ENCODE measurements at places on chromosomes 5 and 9.
A peak's percentile ranks its signal among the peaks of the same experiment; 100 is the strongest.

- DNase-seq = no peak
Observed at GRCh38 chr9:80937645-80938044, 751.7 kb downstream of the TLE1 start.

DNA sequence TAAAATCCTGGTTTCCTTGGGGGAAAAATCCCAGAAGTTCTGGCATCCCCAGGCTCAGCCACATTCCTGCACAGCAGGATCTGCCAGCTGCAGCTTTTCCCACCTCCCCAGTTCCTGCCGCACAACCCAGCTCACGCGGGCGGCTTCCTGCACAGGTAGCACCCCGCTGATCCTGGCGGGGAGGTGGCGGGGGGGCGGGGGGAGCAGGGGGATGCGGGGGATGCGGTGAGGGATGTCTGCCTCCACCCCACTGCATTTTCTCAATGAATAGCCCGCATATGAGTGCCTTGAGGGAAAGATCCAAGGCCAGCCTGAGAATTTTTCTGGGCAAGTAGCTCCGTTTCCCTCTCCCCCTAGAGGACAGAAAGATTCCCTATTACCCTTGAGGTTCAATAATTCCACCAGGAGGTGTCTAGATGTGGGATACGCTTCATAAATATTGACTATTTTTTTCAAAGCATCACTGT, 21.1 kb downstream of the GFPT2 start:
- DNase-seq = no peak

GRCh38 chr5:3218916-3219650, 376.5 kb upstream of the IRX1 start:
- no peak for DNase-seq

GRCh38 chr5:150946351-150946905, 41.6 kb upstream of the ZNF300 start:
- DNase-seq = no peak

DNA sequence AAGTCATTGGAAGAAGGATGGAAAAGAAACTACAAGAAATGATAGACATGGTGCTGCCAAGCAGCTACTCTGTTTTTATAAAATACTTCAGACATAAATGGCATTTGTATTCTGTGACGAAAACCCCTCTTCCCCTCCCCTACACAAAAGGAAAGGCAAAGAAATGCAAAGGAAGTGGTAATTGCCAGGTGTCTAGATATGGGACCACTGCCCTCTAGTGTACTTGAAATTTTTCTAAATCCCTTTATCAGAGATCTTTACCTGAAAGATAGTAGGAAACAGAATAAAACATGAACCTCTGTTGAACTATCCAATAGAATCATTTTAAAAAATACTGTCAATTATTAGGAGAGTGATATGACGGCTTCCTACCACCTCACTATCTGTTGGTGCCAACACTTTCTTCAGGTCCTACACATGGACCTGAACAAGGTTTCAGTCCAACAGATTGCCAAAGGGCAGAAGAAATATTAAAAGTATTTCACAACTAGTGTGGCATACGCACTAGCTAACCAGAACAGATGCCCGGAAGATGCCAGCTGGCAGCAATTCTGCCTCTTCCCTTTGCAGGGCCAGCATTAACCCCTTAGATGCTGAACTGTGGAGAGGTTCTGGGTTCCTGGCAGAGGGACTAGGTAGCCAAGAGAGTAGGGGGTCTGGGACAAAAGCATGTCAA, 104.1 kb downstream of the TSSK1B start:
- DNase-seq = peak; percentile 95

DNA sequence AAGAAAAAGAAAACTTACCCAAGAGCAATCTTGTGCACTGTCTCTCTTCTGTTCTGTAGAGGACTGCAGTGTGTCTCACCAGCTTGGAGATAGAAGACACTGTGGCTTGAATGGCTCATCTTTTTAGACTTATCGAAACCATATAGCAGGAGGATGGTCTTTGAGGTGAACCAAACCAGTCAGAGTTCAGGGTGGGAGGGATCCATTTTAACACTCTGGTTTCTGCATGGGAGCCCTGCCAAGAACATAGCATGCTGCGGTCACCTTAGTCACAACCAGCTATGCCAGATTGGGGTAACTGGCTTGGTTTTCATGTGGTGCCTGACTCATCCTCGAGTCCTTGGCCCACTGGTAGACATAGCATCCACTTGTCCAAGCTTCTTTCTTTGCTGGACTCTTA, 135.1 kb downstream of the PAPPA start:
- no peak for DNase-seq

GRCh38 chr9:104992659-104993058, 64.7 kb upstream of the ABCA1 start:
- peak; percentile 39 for DNase-seq

DNA sequence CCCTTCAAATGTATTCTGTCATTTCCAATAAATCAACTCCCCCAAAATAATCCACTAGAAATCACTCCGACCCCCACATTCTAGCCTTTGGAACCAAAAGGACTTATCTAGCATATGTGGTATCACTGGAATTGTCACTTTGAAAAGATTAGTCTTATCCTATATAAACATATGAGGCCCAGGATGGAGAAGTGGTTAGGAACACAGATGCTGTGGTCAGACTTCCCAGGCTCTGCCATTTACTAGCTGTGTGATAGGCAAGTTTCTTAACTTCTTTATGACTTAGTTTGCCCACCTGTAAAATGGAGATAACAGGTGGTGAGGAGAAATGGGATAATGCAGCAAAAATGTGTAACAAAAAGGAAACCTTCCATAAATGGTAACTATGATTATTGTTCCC, 62.0 kb upstream of the GLRX start:
- DNase-seq = no peak

DNA sequence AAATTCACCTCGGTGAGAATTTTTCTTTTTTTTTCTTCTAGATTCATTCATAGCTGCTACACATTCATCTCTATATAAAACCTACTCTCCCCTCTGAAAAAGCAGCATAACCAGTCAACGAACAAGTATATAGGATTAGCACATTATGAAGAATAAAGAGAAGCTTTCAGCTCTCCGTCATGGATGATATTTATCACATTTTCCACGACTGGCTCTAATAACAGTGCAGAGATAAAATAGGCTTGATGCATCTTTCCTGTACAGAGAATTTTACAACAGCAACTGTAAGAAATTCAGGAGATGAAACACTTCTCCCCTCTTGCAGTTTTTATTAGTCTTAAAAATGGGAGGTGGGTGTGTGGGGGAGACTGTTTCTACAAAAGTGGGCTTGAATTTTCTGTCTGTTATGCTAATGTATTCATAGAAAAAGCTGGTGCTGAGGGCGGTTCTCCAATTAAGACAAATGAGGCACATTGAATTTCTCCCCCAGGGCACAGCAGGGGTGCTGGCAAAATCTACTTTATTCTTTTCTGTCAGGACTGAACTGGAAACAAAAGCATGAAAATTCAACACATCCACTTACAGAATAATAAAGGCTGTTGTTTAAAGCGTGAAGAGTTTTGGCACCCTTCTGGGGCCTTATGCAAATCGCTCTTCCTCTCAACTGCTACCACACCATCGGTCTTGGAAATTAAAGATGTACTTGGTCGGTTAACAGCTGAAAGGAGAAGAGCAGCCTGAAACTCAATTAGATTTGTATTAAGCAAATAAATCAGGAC, 233.9 kb upstream of the ZNF608 start:
- no peak for DNase-seq

GRCh38 chr5:55172051-55172899, 702 bp downstream of the CDC20B start:
- DNase-seq = peak; percentile 60

DNA sequence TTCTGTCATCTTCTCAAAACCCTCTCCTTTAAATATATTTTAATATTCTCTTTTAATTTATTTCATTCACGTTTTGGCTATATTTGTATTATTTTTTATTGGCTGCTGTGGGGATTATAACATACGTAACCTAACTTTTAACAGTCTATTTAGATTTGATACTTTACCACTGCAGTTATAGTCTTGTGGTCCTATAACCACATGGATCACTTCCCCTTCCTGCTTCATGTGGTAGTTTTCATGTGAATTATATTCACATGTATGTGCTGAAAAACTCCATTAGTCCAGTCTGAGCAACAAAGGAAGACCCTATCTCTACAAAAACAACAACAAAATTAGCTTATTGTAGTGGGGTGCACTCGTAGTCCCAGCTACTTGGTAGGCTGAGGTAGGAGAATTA, 34.3 kb downstream of the CENPP start:
- DNase-seq = no peak

DNA sequence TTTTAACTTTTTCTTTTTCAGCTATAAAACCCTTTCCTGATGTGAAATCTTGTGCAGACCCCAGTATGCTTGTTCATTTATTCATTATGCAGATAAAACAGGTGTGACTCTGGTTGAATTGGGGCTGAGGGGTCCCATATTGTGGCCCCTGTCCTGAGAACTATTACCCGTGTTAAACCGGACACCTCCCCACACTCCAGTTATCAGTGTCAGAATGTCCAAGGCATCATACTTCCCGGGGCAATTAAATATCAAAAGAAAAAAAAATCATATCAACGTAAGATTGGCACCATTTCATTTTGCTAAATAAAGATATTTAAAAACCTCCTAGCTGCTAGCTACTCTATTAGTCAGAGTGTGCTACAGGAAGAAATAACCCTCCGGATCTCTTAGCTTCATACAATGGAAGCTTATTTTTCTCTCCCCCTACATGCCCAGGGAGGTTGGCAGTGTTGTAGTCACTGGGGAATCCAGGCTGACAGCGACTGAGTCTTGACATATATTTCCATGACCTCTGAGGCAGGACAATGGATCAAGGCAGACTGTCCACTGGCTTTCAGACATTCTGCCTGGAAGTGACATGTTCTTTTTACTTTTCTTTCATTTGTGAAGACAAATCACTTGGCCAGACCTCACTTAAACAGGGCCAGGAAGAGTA, 170.0 kb downstream of the SEC61B start:
- no peak for DNase-seq

GRCh38 chr9:134297083-134297410, 29.2 kb upstream of the RXRA start:
- no peak for DNase-seq

DNA sequence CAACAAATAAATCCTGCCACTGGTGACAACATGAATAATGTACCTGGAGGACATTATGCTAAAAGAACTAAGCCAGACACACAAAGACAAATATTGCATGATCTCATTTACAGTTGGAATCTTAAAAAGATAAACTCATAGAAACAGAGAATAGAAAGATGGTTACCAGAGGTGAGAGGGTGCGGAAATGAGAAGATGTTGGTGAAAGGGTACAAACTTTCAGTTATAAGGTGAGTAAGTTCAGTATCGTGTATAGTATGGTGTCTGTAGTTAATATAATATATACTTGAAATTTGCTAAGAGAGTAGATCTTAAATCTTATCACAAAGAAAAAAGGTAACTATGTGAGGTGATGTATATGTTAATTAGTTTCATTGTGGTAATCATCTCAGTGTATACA, 63.3 kb downstream of the PRRC1 start:
- DNase-seq = no peak

DNA sequence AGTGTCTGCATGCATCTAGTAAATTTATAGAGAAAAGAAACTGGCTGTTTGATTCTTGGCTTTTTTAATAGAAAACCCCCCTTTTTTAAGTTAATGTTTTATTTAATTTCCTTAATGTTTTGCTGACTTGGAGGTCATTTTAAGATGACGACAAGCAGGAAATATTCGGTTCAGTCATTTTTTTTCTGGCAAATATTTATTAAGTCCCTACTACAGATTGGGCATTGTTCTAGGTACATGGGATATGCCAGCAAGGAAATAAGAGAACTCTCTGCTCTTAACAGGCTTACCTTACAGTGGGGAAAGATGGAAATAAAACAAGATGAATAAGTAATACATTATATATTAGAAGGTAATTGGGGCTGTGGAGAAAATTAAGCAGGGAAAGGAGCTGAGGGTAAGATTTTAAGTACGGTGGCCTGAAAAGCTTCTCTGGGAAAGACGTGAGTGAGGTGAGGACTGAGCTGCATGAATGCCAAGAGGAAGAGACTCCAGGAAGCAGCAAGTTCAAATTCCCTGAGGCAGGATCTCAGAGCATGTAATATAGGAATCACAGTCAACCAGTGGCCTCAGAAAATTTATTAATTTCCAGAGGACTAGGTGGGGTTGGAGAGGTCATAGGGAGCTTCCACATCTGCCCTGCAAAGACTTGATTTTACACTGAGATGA, 316.0 kb upstream of the DAP start:
- no peak for DNase-seq
